ENCODE measurements at places on chromosomes 5 and 9.
A peak's percentile ranks its signal among the peaks of the same experiment; 100 is the strongest.

DNA sequence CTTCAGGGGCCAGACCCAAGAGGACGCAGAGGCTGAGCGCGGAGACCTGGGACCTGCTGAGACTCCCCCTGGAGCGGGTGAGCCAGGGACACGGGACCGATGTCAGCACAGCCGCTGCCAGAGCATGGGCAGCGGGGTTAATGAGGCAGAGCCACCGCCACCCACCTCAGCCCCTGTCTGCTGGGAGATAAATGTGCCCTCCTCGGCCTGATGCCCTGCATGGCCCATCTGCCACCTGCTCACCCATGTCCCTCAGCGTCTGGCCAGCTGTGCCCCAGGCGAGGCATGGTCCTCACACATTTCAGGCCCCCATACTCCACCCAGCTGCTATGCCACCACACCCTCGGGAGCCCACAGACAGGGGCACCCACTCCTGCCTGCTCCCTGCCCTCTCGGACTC lies 14.9 kb downstream of the DNLZ start:
- no peak for DNase-seq

DNA sequence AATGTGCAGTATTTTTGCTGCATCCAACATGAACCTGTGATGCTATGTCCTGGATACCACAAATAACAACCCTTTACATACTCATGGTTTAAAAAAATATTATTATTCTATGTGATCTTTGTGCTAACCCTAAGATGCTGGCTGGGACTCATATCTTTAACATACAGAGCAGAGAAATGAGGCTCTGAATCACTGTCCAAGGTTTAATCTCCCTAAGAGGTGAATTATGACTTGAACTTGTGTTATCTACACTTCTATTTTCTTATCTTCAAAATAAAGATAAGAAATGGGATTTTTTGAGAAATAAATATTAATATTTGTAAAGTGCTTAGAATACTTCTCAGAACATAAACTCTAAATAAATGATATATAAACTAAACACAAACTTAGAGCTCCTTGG lies 68.8 kb upstream of the GRIA1 start:
- DNase-seq, result no peak

- DNase-seq, result no peak
Measured at GRCh38 chr5:148915224-148915817, 88.9 kb downstream of the ADRB2 start.

DNA sequence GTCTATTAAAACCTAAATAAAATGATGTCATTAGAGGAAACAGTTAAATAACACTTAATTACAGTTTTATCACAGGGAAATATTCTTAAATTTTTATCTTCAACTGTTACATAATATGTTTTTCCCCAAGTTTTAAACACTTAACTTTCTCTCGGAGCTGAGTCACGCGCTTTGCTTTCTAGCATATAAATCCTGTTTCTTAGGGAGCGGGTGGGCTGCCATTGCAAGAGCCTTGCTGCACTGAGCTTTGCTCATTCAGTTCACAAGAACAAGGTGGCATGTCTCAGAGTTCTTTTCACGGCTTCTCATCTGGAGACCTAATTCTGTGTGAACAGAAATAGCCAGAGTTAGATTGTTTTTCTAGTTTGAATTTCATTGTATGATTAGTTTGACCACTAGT lies 166.1 kb downstream of the ZSWIM6 start:
- no peak for DNase-seq

DNA sequence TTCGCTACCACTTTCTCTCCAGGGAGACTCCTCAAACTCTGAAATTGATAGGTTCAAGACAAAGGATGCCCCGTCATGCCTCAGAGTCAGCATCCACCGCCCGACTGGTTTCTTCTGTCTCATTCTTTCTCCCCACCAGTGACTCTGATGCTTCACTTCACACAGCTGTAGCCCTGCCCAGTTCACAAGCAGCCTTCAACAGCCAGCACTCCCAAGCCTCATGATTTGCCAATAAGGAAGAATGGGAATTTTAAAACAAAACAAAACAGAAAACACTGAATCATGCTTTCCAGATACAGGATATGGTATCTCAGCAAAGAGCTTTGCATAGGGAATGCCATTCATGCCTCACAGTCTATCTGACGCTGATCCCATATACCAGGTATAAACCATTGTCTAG lies 371.2 kb upstream of the RORB start:
- peak; percentile 6 for DNase-seq

GRCh38 chr9:79975621-79976256 lies 404.0 kb downstream of the TLE4 start:
- DNase-seq, result peak; percentile 59

DNA sequence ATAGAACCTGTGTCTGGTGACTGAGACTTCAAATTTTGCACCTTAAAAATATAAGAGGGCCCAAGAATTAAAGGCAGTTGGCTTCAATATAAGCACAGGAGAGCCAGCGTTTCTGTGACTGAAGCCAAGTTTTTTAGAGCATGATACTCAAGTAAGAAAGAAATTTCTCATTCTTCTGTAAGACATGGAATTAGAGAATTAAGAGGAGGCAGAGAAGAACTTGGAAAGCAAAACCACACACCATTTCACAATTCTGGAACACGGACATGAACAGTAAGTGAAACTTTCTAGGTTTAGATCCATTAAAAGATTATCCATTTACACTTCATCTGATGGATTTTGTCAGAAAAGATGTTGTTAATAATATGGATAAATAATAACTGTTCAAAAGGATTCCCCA lies 8.9 kb upstream of the AGXT2 start:
- DNase-seq, result no peak

GRCh38 chr5:41109186-41109585 lies 38.0 kb upstream of the MROH2B start:
- DNase-seq, result no peak
